ENCODE measurements at places on chromosomes 1 and 21.

DNA sequence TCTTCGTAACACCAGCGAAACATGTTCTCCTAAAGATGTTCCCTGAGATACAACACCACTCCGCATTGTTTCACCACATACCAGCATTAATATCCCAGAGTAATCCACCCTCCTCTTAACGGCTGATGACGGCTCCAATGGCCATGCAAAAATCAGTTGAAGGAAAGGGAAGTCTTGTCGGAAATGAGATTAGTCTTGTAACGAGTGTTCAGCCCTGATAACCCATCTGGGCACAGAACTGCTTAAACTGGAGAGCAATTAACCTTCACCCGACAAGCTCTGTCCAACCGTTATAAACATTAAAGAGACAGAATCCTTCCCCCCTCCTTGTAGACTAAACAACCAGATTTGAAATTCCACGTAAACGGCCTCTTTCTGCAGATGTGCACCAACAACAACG, 21.9 kb downstream of the ERG start:
- DNase-seq, result no peak

DNA sequence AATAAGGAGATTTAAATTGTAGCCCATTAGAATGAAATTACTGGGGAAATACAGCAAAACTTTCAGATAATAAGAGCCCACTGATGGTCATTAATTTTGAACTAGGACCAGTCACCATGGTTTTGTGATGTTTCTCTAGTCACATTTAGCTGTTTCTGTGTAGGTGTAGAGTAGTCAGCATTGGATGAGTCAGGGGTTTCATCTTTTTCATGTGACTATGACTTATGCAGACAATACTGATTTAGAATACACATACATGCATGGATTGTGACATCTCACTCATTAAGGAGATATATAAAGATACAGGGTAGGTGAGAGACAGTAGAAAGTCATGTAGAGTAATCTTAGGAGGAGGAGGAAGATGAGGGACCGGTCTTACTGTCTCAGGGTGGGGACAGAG, 1192.7 kb downstream of the KCNT2 start:
- DNase-seq, result no peak

GRCh38 chr1:229380536-229381160, 37.8 kb upstream of the CCSAP start:
- DNase-seq, result no peak

GRCh38 chr1:154886281-154887015, 16.4 kb upstream of the KCNN3 start:
- DNase-seq, result no peak

GRCh38 chr1:222967466-222968240, 152.8 kb downstream of the DISP1 start:
- no peak for DNase-seq

- no peak for DNase-seq
Observed at GRCh38 chr1:9316512-9316911, 23.8 kb downstream of the SPSB1 start.

DNA sequence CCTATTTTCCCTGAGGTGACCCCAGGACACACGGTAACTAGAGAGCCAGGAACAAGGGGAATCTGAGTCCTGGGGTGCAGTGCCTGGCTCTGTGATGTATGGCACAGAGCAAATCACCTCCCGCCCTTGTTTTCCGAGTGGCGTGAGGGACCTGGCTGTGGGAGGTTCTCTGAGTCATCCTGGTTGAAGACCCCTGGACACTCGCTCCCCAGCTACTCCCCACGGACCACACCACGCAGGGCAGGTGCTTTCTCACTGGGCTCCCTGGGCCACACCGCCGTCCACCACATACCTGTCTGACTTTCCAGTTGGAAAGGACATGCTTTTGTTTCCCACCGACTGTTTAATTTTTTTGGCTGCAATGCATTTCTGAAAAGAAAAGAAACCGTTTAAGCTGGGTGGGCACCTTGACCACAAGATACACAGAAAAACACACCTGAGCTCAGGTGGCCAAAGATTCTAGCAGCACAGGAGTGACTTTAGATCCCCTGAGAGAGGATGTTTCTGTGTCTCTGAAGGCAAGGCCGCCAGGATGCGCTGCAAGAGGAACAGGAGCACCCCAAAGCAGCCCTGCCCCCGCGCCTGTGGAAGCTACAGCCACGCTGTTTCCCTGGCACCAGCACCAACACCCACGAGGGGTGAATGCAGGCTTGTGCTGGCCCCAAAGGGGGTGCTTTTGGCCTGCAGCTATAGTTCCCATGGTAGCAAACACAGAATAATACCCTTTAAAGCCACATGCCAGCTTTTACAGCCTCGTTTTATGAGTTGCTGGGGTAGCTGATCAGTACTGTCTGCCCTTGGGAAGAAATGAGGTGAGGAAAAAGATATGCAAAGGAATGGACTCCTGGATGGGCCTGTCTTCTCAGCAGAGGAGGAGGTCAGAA, 8.1 kb upstream of the SRM start:
- no peak for DNase-seq

- DNase-seq, result no peak
Observed at GRCh38 chr1:172600615-172601014, 58.3 kb upstream of the FASLG start.

- DNase-seq, result no peak
Observed at GRCh38 chr1:15733218-15733725, 2.8 kb upstream of the SLC25A34 start.

GRCh38 chr1:82700476-82700875, 899.7 kb downstream of the ADGRL2 start:
- DNase-seq, result no peak

DNA sequence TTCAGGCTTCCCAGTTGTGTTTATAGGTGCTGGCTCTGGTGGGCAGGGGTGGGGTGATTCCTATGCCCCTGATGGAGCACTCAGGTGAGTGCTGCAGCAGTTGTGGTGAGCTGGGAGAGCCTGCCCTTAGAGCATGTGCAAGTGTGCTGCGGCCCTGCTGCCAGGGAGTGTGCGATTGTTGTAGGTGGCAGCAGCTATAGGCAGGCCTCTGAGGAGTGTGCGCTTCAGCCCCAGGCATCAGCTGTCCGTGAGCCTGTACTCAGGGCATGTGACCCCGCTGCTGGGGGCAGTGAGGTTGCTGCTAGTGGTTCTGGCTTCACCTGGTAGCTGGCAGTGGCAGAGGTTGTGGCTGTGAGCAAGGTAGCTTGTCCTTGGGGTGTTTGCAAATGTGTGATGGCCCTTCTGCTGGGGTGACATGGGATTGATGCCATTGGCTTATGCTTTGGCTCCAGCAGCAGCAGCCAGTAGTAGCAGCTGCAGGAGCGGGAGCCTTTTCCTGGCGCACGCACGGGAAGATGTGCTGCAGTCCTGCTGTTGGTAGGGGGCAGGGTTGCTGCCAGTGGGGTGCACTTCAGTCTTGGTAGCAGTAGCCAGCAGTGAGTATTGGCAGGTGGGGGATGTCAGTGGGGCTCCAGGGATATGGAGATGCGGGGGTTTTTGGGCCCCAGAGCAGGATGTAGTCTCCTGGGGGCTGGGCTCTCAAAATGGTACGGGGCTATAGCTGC, 37.7 kb downstream of the SYCP1 start:
- no peak for DNase-seq

- DNase-seq, result no peak
Observed at GRCh38 chr1:8352886-8353785, 35.2 kb downstream of the SLC45A1 start.

DNA sequence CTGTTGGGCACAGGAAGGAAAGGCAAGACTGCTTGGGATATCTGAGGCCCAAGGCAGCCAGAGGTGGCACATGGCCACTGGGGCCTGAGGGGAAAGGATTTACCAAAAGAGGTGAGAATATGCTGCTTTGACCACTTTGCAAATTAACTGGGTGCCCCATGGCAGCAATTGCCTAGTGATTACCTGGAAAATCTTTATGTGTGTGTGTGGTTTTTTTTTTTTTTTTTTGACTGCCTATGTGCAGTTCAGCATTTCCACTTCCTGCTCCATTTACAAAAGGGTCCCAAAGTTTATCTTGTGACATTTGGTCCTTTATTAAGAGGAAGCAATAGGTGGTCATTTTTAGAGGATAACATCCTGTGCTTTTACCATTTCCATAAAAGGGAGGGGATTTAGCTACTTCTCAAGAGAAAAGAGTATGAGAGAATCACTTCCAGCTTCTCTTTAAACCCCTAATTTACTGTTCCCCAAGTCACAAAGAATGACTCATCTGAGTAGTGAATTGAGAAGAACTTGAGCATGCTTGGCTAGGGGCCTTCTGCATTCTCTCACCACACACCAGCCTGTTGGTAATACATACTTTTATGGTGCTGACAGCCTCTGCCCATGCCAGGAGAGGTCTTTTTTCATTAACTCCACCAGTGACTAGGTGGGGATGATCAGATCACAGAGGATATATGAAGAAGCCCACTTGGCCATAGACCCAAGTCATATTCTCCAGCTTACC, 52.1 kb downstream of the SYDE2 start:
- no peak for DNase-seq

- no peak for DNase-seq
Observed at GRCh38 chr1:64703600-64703999, 41.3 kb upstream of the RAVER2 start.

- DNase-seq, result no peak
Observed at GRCh38 chr21:46078322-46078977, 19.5 kb upstream of the COL6A2 start.

- no peak for DNase-seq
Observed at GRCh38 chr1:108758796-108759195, 12.3 kb downstream of the STXBP3 start.
